ENCODE measurements at places on chromosomes 3 and 15.
A peak's percentile ranks its signal among the peaks of the same experiment; 100 is the strongest.

DNA sequence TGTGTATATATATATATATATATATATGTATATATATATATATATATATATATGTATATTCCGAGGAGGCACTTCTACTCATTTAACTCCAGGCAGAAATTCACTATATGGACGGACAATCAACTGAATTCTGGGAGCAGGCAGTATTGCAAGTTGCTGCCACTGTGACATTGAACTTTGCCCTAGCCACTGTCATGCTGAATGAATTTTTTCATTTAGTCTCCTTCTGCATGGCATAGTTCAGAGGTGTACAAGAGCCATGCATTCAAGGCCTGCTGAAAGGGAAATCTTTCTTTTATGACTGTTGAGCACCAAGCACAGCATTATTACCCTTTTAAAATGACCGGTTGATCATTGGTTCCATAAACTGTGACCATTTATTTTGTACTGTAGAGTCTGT lies 176.2 kb upstream of the THRB start:
- no peak for DNase-seq

GRCh38 chr15:101039461-101039860 lies 120.3 kb downstream of the LRRK1 start:
- DNase-seq = no peak

- no peak for DNase-seq
These were observed 150.9 kb upstream of the LINGO1 start for GRCh38 chr15:77783636-77784035.

- no peak for DNase-seq
These were observed 439.4 kb downstream of the RAP2B start for GRCh38 chr3:153601374-153601853.

DNA sequence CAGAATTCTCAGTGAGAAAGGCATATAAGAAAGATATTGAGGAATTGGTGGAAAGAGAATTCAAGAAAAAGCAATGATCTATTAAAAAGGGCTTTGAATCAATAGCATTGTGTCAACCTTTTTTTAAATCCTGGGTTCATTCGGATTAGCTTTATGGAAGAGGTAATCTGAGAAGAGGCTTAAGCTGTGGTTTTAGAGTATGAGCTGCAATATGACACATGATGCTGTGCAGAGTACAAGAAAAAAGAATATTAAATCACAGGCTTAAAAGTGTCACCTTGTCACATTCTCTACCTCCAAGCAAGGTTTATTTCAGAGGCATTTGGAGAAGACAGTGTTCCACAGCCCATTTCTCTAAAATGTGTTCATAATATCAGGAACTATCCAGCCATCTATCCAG lies 128.9 kb downstream of the RTP4 start:
- DNase-seq = no peak

DNA sequence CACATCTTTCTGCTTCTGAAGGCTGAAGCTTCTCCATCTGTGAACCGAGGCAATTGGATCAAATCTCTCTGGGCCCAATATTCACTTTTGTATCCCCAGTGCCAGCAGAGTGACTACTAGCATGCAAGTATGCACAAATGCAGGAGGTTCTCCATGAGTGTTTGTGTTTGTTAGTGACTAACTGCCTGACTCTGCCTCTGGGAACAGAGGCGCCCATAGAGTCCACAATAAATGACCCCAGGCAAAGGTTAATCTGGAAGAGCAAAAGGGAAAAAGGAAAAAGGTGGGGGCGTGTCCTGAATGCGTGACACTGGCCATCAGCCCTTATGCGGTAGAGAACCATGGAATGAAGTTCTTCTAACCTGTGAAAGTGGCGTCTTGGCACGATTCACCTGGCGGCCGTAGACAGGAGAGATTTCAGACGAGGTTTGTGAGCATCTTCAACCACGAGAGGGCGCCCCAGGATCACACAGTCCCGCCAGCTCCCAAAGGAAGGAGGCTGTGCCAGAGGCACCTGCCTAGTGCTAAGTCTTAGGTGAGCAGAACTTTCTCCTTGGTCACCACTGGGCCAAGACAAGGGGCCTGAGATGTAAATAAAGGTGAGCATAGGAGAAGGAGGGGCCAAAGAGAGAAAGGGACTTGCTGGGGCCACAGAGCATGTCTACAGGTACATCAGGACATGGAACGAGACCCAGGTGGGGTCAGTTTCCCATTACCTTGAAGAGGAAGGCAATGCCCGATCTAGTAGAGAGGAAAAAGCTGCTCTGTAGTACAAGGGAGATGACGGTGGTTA lies 44.2 kb downstream of the RBPMS2 start:
- peak; percentile 85 for DNase-seq

DNA sequence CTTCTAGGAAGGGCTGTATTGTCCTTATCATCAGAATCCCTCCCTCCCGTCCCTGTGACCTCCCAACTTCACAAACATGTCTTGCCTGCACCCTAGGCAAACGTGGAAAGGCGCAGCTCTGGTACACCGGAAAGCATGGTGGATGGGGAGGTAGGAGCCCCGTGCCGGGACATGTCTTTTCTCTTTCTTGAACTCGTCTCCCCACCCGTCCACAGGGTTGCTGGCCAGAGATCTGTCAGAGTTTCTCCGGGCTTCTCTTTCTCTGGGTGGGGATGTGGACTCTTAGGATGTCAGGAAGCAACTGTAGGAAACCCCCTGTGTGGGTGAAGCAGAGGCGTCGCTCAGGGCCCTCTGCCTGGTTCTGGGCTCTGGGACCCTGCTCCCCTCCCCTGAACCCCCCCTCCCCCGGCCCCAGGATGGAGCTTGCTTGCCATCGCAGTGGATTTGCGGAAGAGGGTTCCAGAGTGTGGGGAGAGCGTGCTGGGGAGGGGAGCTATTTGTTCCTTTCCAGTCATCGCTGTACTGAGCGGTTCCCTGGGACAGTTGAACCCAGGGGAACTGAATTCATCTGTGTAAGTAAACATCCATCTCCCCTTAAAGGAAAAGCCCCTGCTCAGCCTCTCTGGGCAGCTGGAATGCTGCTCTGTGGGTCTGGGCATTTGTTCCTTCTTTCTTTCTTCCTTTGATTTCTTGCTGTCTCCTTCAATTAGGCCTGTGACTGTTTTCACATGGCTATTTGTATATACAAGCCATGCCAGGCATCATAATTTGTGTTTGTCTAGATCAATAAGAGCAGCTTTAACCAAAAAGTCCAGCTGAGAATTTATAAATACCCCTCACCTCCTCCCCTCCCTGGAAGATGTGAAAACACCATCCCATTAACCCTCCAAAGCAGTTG lies 72.8 kb downstream of the SMAD3 start:
- no peak for DNase-seq

- DNase-seq = no peak
These were observed 80.2 kb downstream of the FMN1 start for GRCh38 chr15:33114374-33114717.

DNA sequence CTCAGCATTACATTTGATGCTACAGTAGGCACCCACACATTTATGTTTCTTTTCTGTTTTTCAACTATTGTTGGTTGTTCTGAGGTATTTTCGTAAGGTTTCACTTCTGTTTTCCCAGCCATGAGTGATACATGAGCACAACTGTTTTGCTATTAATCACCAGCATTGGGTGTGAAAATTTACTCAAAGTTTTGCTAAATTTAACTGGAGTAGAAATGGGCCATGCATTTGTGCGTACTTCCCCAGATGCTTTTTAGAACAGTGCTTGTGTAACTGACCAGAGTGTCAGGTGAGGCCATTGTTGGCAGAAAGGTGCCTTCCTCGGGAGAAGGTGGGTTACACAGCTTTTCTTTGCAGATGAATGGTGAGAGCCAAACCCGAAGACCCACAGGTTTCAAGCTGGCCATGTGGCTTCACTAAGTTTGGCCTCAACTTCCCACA lies 70.4 kb downstream of the ST6GAL1 start:
- no peak for DNase-seq

GRCh38 chr3:112374333-112374734 lies 41.4 kb downstream of the CD200 start:
- DNase-seq = no peak

DNA sequence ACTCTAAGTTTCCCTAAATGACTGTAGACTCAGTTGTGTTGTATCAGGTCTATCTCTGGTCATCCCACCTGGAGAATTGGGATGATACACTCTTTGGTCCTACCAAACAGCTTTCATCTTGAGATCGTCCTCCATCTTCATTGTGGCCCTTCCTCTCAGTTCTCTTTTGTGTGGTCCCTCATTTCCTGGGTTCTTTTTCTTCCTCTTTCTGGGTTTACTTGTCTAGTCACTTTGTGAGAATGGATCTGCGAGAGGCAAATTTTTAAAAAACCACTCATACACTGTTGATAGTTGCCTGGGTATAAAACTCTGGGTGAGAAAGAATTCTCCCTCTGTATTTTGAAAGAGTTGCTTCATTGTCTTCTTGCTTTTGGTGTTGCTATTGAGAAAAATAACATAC lies 6.0 kb upstream of the AMOTL2 start:
- DNase-seq = no peak

- DNase-seq = no peak
These were observed 201.4 kb upstream of the CTNNB1 start for GRCh38 chr3:40997711-40998519.

- no peak for DNase-seq
These were observed 59.1 kb upstream of the RASA2 start for GRCh38 chr3:141427764-141428163.

- DNase-seq = no peak
These were observed 311.1 kb downstream of the VPS13C start for GRCh38 chr15:61749169-61749568.

Data from NT2/D1 (cell line).